ENCODE measurements at places on chromosomes 12 and 14. TPM values are rescaled to one million over a fixed set of nuclear protein-coding genes. Genes with fewer than 3 reads are reported as not detected.

DNA sequence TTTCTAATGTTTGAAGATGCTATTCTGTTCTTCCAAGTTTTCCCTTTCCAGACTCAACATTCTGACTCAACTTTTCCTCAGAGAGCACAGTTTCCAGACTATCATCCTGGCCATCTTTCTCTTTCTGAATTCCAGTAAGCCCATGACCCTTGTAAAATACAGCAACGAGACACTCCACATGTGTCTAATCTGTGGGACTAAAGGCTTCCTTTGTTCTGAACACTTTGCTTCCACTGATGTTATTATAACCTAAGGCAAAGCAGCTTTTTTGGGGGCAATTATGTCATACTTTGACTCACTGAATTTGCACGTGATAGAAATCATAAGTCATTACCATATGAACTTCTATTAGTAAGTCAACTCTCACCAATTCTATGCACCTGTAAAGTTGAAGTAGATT is 6.3 kb upstream of the ART4 start:
- no peak for DNase-seq

DNA sequence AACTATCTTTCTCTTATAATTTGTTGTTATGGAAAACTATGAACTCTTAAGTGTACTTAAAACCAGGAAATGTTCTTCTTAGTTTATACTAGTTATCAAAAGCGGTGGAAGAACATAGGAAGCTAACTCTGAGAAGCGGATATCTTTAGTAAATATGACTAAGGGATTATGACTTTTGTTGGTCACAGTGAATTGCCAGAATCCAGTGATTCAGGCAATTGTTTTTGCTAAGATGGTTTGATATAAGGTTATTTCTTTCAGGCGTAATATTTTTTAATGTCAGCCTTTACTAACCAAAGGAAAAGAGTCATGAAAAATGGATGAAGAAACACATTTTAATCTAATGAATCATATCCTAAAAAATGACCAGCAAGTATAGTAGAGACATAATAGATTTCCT is 473.5 kb downstream of the FOXG1 start:
- no peak for DNase-seq

DNA sequence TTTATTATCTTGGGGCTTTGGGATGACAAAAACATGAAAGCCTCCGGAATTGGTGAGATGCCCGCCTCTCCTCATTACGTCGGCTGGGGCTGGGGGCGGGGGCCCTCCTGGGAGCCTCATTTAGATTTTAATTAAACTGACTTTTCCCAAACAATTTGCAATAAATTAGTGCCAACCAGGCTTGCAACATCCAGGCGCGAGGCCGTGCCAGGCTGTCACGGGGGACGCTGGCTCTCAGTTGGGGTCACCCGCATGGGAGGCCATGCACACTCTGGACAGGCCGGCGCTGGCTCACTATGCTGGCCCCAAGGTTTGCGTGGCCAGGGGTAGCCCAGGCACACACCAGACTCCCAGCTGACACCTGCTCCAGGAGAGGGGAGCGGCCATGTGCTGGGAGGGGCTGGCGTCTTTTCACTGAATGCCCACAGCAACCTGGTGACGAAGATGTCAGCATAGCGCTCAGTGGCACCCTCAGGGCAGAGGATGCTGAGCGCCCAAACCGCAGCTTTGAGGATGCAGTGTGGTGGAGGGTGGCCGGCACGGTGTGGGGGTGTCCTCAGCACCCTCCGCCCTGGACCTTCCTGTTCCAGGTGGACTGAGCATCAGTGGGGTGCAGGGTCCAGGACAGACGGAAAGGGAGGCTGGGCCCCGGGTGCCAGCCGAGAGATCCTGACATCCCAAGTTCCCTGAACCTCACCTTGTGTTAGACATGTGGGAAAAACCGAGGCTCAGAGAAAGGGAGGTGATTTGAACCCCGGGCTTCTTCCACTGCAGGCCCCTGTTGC is 190.8 kb upstream of the C14orf180 start:
- DNase-seq, result no peak

DNA sequence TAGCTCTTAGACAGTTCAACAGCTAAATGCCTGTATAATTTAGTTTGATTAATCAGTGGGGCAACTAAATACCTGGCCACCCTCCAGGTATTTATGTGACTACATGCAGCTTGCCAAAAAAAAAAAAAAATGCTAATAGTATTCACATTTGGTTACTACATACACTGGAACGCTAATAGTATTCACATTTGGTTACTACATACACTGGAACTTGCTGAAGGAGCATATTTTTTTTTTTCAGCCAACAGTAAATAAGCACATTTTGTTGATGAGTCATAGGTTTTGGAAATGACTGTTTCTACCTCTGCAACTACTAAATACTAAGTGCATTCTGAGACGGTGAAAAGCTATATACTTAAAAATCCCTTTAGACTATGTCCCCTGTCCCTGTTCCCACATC is 1172.3 kb downstream of the LRFN5 start:
- no peak for DNase-seq

DNA sequence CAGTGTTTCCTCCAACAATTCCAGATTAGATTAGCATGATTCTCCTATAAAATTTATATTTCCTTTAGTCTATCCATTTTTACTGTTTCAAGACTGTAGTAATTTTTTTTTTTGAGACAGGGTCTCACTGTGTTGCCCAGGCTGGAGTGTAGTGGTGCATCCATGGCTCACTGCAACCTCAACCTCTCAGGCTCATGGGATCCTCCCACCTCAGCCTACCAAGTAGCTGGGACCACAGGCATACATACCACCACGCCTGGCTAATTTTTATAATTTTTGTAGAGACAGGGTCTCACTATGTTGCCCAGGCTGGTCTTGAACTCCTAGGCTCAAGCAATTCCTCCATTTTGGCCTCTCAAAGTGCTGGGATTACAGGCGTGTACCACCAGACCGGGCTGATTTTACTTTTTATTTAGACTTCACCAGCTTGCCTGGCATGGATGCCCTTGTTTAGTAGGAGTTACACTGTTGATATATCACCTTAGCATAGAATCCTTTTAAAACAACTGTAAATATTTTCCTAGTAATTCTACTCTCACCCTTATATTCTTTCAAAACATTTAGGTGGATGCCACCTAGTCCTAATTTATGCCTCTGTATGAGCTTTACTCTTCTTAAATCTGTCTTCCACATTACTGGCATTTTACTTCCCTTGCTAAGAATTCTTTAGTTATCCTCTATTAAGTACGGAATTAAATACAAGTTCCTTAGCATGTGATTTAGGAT is 55.8 kb upstream of the LIMA1 start:
- DNase-seq, result peak; percentile 42

DNA sequence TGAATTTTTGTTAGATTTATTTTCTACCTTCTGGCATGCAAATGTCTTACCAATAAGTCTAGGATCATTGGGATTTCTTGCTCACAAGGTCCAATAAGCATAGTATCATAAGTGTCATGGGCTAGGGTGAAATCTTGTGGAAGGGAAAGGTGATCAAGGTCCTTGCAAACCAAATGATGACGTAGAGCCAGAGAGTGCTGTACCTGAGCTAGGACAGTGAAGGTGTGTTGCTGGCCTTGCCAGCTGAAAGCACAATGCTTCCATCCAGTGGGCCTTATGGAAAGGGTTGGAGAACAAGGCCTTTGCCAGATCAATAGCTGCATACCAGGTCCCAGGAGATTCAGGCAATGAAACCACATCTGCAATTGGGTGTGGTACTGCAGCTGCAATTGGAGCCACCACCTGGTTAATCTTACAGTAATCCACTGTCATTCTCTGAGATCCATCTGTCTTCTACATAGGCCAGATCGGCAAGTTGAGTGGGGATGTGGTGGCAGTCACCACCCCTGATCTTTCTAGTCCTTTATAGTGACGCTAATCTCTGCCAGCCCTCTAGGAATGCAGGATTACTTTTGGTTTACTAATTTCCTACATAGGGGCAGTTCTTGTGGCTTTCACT is 208.9 kb upstream of the MYL2 start:
- DNase-seq, result no peak

DNA sequence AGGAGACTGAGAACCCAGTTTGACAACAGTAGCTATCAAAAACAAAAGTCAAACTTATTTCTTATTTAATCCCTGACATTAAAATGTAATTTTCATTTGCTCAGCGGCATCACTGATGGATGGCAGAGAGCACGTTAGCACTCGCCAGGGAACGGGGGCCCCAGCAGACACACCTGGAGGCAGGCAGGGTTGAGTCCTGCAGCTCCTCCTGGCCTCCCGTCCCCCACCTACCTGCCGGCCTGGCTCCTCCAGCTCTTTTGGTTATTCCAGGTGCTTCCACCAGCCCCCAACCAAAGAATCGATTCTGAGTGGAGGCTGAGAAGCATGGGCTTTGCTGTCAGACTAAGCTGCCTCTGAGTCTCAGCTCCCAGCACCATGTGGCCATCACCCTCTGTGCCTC is 113.6 kb downstream of the PHETA1 start:
- DNase-seq, result no peak

Gene PLCZ1
- polyA plus RNA-seq, result 0.44 TPM

Gene KRT3
- not detected for polyA plus RNA-seq

GRCh38 chr12:98514982-98515286 is 456 bp upstream of the TMPO start:
- DNase-seq, result no peak

Gene DTX1
- polyA plus RNA-seq, result 12.2 TPM

All from renal pelvis (tissue), 12 donors.